Right renal cortex interstitium (tissue), 3 donors: ENCODE measurements at places on chromosomes 1 and 21.

- DNase-seq, result no peak
Observed at GRCh38 chr21:35405981-35406380, 356.9 kb upstream of the RUNX1 start.

DNA sequence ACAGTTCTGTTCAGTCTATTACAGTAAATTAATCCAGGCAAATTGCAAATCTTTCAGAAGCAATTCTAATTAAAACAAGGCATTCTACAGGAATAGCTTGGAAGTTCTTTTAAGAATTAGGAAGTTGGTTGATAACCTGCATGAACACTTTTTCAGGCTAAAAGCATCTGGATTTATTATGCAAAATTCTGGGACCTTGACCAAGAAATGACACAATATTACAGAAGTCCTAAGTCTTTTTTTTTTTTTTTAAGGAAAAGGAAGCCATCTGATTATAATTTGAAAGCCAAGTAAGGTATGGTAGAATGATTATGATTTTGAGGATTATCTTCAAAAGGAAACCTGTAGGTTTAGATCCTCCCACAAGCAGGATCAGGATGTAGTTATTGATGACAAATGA is 74.7 kb upstream of the KCNK2 start:
- DNase-seq, result no peak

DNA sequence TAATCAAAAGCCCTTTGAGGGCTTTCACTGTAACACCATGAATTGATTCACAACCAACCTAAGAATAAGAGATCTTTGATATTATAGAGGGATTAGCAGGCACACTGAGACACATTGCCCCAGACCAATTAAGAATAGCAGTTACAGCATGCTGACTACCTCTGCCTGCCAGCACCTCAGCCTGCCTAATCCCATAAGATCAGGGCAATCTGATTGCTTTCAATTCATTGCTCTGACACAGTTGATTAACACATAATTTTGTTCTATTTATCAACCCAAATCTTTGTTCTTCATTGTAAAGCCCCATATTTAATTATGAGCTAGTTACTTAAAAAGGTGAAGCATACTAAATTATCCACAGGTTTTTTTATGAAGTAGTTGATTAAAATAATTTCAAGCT is 548.8 kb upstream of the ZP4 start:
- no peak for DNase-seq

DNA sequence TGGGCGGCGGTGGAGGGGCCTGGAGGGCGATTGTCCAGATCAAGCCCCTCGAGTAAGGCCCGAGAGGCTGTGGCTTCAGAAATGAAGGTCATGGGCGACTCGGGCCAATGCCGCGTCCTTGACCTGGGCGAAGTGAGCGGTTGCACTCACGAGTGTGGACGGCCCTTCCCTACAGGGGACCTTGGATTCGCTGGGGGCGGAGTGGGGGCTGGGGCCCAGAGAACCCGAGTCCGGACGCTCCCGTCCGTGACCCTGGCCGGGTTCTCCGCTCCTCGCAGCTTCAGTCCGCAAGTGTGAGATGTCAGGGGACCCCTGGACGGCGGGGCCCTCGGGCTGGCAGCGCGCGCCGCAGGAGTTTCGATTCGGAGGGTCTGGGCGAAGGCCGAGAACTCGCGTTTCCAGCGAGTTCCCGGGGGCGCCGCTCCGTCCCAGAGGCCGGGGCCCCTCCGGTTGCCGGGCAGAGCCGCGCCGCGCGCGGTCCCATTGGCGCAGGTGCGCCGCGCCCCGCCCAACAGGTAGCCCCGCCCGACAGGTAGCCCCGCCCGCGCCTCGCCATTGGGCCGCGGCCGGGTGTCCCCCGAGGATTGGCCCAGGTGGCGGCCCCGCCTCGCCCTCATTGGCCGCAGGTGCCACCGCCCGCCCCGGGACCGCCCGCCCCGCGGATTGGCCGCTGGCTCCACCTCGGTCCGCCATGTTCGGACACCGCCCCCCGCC is at the start of gene PRKCZ:
TSS of gene PRKCZ (plus strand) at position 694 of the 714 bp plus-strand sequence. CDS start 220 bp downstream, outside the sequence.
- DNase-seq, result no peak

GRCh38 chr1:162328512-162328911 is 48.1 kb downstream of the SPATA46 start:
- DNase-seq, result no peak

GRCh38 chr1:8374812-8375211 is 56.9 kb downstream of the SLC45A1 start:
- DNase-seq, result no peak

- DNase-seq, result no peak
Observed at GRCh38 chr1:178483251-178483957, 13.4 kb downstream of the CLEC20A start.

DNA sequence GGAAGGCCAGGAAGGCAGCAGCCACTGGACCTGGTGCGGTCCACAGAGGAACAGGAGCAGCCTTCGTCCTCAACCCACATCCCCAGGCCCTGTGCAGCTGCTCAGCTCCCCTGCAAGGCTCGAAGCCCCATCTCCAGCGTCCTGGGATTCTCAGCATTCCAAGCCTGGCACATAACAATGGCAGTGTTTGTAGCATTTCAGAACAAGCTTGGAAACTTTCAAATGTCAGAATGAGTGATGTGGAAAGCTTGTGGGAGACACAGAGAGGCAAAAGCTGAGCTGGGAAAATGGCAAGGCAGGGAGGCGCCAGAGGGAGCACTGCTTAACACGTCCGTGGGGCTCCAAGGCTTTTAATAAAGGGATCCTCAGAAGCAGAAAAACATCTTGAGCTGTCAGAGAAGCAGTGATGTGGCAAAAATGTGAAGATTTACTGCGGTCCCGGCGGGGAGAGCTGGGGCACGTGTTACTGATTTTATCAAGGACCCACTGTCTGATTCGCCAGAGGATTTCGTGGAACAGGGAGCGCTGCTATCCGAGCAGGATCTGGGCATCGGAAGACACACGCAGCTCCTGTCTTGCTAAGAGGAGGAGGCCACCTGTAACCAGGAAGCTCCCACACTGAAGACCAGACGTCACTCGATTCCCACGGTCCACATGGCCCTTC is 38.1 kb downstream of the TOMM20 start:
- DNase-seq, result no peak

GRCh38 chr1:26189331-26189730 is 1.1 kb upstream of the CATSPER4 start:
- no peak for DNase-seq

DNA sequence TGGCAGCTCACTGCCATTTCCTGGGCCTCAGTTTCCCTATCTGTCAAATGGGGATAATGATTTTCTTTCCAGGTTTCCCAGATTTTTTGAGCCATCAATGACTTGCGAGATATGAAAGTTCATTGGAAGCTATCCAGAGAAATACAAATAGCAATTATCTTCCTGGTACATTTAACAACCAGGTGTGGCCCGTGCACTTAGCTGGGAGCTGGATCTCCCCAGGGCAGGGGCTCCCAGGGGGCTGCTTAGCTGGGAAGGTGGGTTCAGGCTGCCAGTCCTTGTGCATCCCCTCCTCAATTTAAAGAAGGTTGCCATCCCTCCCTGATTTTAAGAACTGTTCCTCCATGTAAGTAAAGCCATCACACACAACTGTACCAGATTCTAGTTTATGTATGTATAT is 3.6 kb upstream of the TMEM54 start:
- DNase-seq, result no peak

- DNase-seq, result no peak
Observed at GRCh38 chr1:106678279-106679050, 378.0 kb upstream of the PRMT6 start.

- DNase-seq, result no peak
Observed at GRCh38 chr1:162028726-162029125, 5.1 kb upstream of the OLFML2B start.
